ENCODE measurements at places on chromosomes 7 and 10.
A peak's percentile ranks its signal among the peaks of the same experiment; 100 is the strongest.

- DNase-seq = no peak
Observed at GRCh38 chr10:129934196-129934925, 29.7 kb downstream of the EBF3 start.

GRCh38 chr10:70241081-70241480 lies 7.9 kb upstream of the PPA1 start:
- DNase-seq = no peak

- no peak for DNase-seq
Observed at GRCh38 chr10:9052767-9053166, 998.3 kb downstream of the GATA3 start.

DNA sequence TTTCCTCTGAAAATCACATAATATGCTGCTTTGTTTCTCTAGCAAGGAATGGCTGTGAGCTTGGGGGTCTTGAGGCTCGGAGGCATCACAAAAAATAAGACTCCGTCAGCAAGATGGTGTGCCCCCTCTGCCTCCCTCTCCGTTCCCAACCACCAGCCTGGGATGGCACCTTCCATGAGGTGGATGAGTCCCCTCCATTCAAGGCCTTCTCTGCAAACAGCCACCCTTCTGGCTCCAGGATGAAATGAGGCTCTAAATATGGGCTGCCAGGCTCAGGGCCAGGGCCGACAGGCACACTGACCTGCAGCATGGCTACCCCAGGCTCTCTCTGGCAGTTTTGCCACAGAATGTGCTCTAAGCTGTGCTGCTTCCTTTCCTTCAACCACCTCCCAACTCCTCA lies 521.5 kb downstream of the PTPRN2 start:
- DNase-seq = no peak

GRCh38 chr7:28539289-28539981 lies 127.1 kb downstream of the CREB5 start:
- DNase-seq = no peak

- DNase-seq = peak; percentile 79
Observed at GRCh38 chr7:47179812-47180515, 401.9 kb downstream of the TNS3 start.

- DNase-seq = no peak
Observed at GRCh38 chr7:151693140-151693539, 173.4 kb upstream of the RHEB start.

DNA sequence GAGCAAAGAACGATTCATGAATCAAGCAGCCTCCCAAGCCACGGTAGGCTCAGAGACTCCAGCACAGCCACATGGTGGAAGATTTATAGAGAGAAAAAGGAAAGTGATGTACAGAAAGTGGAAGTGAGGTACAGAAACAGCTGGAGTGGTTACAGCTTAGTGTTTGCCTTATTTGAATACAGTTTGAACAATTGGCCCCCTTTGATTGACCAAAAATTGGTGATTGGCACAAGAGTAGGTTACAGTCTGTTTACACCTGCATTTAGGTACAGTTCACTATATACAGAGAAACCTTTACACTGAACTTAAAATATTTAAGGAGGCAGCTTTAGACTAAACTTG lies 136.4 kb upstream of the ASAH2 start:
- no peak for DNase-seq

DNA sequence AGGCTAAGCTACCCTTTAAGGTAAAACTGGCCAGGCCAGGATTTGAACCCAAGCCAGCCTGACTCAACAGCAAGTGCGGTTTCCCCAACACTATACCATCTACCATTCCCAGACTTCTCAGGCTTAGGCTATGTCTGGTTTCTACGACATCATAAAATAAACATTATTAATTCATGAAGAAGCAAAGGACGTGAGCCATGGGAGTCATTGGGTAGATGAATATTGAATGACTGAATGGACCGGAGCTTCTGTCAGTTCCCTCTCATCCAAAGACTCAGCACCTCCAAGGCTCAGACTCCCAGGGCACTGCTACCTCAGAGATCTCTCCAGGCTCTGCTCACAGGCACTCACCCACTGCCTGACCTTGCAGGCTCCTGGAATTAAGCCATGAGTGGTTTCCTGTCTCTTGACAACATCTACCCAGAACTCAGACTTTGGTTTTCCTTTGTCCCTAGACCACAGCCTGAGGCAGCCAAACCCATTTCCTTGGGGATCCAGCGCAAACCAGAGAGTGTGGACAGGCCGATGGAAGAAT lies 64.6 kb upstream of the STEAP1B start:
- peak; percentile 96 for DNase-seq

- DNase-seq = no peak
Observed at GRCh38 chr10:49226594-49226993, 38.4 kb upstream of the TMEM273 start.

DNA sequence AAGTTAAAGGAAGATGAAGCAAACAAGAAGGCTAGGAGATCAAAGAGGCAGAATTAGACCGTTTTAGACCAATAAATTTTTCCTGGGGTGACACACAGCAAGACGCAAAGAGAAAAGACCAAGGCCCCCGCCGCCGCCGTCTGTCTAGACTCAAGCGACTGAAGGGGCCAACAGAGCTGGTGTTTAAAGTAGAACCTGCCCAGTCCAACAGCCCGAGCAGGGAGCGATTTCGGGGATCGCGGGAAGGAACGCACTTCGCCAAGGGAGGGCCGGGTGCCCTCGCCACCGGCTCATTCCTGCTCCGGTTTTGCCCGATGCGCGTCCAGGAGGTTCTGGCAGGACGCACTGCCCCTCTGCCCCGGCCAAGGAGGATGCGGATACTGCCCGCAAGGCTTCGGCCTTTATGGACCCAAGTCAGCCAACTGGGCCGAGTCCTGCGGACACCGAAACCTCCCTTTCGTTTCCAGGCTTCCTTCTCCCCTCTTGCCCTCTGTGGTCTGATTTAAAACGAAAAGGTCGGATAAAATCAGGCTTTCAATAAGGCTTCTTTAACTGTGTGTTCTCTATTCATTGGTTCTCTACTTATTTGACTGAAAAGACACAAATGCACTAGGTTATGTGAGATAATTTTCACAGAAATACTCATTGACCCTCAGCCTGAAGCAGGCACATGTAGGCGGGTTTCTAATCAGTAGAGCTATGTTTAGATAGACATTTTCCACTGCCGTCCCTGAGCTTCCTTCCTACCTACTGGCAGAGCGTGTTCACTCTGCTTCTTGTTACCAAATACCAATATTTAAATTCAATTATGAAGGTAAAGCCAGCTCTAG lies 2.2 kb upstream of the HOXA7 start:
- DNase-seq = no peak

DNA sequence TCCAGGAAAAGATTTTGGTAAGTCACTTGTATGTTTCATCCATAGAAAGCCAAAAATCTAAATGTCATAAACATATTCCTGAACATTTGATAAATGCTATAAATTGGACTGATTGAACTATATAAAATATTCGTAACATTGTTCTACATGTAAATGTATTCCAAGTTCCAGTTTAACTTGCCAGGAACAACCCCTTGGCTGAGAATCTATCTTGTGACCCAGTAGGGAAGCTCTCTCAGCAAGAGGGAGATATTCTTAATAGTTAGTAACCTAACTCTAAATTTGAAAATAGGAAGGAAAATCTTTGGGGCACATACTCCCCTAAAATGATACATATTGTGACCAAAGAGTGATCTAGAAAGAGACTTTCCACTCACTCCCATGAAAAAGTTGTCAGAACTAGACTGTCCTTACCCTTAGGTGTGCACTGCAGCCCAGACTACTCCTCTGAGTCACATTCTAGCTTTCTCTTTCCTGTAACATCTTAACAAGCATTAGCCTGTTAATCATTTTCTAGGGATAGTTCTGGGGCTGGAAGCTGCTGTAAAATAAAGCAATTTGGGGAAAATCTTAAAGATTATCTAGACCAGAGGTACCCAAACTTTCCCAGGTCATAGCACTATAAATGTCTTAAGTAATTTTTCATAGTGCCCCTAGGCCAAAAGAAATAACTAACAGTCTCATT lies 73.7 kb upstream of the SKAP2 start:
- DNase-seq = no peak

DNA sequence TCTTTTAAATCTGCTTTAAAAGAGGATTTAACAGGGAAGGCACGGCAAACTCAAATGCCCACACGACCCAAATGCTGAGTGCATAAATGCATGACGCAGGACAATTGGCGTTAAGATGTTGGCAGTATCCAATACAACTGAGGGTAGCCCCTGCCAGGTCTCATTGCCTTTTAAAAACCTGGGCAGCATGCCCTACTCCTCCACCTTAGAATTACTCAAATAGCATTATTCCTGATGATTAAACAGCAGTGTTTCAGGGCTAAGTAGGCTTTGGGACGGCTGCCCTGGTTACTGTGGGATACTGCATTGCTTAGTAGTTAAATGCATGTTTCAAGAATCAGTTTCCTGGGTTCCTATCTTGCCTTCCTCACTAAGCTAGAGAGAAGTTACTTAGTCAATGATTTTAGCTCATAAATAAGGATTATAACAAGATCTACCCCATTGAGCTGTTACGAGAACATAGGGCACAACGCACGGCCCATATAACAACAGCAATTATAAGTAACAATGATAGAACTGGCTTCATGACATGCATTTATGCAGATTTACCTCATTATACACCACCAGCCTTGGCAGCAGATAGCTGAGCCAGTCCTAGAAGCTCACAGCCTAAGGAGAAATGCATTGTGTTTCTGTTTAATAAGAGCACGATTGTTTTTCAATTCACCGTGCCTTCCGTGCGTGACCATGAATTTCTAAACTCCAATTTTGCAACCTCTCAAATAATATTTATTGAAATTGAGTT lies 7.9 kb downstream of the TUBAL3 start:
- no peak for DNase-seq

DNA sequence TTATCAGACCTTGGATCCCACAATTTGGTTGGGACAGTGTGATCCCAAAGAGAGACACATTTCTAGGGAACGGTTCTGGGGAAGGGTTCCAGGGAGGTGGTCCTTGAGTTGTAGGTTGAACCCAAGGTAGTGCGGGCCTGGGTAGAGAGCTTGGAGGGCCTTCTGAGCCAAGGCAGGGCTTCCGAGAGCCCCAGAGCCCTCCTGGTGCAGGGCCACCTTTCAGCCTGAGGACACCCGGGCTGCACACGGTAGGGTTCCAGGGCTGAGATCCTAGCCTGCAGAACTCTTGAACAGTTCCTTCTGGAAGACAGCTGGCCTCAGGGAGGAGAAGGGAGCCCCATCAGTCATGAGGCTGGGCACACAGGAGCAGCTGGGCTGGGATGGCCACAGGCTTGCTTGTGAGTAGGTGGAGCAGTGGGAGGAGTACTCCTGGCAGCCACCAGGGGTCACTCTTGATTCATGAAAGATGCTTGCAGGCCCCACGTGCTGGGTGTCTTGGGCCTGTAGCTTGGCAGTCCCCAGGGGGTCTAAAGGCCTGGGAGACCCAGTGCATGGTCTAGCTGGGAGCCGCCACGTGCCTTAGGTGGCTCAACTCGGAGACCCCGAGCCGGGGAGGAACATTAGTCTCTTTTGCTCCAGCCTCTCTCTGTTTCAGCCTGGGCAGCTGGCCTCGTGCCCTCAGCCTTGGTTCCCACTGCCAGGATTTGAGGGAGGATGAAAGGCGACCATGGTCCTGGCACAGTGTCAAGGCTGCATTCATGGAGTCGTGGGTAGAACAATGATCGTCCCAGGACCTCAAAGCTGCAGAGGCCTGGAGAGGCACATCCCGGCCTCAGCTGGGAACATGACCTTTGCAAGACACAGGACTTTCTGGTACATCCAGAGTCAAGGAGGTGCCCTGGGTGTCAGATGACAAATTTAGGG lies 381.6 kb downstream of the TYW1 start:
- DNase-seq = peak; percentile 86

DNA sequence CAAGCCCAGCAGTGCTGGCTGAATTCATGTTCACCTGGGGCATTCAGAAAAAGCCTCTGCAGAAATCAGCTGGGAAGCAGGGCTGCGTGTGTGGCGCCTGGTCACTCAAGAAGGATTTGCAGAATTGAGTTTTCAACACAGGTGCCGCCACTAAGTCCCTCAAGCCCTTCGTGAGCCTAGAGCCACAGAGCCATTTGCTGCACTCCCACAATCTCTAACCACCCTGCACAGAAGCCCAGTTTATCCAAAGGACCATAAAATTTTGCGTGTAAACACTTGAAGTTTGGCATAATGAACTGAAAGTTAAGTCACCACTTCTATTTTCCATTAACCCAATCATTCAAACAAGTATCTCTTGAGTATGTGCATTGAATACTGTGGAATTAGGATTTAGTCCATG lies 136.2 kb downstream of the DIP2C start:
- no peak for DNase-seq

- no peak for DNase-seq
Observed at GRCh38 chr10:34291466-34292193, 523.5 kb downstream of the PARD3 start.

- no peak for DNase-seq
Observed at GRCh38 chr10:89888321-89889070, 187.1 kb downstream of the KIF20B start.

- DNase-seq = no peak
Observed at GRCh38 chr10:78863906-78864239, 204.9 kb upstream of the ZMIZ1 start.

GRCh38 chr7:31782411-31782991 lies 95.5 kb downstream of the PPP1R17 start:
- DNase-seq = peak; percentile 70

DNA sequence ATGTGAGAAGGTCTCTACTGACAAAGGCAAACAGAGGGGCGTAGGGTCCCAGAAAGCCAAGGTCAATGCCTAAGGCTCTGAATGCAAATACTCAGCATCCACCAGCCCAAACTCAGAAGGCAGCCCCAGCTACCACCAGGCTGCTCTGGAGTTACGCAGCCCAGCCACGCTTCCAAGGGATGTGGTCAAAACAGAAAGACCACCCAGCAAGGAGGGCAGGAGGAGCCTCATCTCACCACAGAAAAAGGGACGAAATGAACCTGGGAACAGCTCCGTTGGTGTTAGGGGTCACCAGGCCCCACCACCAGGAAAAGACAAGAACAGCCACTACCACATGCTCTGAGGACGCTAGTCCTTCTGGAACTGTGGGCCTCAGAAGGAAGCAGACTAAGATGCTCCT lies 65.1 kb downstream of the CTBP2 start:
- DNase-seq = no peak

- DNase-seq = no peak
Observed at GRCh38 chr10:20065814-20066213, 249.6 kb downstream of the PLXDC2 start.

DNA sequence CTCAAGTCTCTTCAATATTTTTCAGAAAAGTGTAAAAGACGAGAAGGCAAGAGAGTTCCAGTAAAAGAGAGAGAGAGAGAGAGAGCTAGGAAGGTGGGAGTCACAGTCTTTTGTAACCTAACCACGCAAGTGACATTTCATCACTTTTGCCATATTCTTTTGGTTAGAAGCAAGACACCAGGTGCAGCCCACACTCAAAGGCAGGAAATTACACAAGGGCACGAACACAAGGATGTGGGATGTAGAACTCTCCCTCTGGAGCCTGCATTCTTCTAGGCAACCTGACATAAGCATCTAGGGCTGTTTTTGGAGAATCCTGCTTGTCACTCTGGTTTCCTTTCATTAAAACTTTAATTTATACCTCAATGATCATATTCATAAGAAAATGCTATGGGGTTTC lies 1213.1 kb downstream of the DNAJB9 start:
- DNase-seq = no peak

DNA sequence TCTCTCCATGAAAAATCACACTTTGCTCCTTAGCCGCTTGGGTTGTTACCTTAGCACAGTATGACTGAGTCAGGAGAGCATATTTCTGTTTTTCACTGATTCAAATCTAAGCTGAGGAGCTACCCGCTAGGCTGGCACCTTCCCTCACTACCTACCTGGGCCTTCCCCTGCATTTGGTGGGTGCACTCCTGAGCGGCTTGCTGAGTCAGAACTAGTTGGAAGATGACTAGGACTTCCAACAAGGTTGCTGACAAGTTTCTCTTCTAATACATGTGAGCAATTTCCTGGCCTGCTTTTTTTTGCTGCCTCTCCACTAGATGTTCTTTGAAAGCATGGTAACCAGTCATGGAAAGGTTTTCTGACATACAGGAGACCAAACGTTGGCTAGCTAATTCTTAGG lies 43.8 kb upstream of the SEC61G start:
- DNase-seq = no peak
